ENCODE measurements at places on chromosomes 16 and 17.

- DNase-seq: no peak
Measured at GRCh38 chr17:28347261-28347891, 10.0 kb downstream of the POLDIP2 start.

DNA sequence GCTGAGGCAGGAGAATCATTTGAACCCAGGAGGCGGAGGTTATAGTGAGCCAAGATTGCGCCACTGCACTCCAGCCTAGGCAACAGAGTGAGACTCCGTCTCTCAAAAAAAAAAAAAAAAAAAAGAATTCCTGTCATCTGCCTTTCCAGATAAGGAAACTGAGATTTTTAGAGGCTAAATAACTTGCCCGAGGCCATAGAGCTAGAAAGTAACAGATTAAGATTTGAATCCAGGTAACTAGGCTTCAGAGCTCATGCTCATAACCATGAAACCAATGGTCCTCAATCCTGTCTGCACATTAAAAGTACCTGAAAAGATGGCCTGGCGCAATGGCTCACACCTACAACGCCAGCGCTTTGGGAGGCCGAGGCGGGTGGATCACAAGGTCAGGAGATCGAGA lies 9.5 kb downstream of the NCBP3 start:
- DNase-seq: no peak

DNA sequence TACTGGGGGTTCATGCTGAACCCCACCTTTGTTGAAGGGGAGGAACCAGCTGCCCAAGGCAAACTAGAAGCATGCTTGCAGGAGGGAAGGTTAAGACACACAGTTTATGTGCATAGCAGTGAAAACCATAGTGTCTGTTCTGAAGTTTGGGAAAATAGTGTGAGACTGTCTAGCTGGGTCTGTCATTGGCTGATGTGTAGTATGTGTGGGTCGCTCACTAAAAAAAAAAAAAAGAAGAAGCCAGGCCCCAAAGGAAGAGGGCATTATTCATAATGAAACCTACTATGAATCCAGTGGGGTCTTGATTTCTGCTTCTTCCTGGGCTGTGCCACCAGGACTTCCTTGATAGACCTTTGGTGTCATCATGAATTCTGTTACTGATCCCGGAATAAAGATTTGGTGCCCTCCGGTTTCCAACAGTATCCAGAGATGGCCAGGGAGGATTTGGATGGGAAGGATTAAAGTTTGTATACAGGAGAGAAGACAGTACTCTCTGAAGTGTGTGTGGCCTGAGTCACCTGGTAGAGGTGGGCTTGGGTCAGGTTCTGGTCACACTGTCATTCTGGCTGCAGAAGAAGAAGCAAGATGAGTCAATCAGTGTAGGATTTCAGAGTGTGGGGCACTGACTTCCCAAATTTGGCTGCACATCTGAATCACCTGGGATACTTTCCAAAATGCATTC lies 220.3 kb downstream of the PRKCA start:
- DNase-seq: no peak

DNA sequence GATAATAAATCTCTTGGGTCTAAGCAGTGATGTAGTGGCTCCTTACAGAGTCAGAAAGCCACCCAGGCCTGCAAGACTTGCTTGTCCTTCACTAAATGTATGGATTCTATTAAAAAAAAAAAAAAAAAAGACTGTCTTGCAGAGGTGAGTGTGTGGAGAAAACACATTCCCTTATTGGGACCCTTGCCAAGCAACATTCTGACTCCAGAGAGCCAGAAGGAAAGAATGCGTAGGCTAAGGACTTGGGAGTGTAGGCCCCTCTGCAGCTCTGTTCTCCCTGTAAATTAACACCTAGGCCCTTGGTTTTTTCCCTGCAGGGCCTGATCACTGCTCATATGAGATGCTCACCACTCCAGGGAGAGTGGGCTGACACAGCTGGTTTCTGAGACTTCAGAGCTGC lies 17.8 kb downstream of the SCPEP1 start:
- no peak for DNase-seq

DNA sequence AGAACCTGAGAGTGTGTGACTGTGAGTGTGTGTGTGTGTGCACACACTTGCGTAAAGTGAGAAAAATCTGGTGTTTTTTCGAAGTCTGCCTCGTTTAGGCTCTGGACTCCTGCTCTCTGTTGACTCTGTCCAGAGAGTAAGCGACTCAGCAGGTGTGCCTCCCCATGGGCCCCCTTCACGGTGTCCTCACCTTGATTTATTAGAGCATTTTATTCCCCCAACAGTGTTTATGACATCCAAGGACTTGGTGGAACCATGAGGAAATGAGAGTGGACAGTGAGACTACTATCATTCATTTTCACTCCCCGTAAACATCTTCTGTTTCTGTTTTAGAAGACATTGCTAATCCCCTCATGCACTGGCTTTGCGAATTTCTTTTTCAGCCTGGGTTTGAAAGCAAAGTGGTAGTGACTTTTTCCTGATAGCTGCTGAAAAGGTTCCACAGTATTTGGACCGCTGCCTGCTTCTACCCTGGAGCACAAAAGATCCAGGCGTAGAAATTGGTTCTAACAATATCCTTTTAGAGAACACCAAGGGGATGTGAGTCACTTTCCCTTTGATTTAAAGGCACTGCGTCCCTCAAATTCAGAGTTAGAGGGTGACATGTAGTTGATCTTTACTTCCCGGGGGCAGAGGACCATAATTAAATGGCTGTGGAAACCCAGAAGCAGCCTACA lies 218.2 kb downstream of the WWOX start:
- DNase-seq: no peak

DNA sequence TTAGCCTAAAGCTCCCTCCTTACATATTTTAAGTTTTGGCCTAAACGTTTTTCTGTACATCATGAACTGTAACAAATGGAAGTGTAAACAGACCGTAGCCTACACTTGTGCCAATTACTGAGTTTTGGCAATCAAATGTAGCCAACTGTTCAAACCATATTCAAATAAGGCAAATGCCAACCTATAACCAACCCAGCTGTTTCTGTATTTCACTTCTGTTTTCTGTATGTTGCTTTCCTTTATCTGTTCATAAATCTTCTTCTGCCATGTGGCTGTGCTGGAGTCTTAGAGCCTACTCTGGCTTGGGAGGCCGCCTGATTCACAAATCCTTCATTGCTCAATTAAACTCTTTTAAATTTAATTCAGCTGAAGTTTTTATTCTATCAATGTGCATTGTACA lies 6.9 kb upstream of the C16orf78 start:
- no peak for DNase-seq

DNA sequence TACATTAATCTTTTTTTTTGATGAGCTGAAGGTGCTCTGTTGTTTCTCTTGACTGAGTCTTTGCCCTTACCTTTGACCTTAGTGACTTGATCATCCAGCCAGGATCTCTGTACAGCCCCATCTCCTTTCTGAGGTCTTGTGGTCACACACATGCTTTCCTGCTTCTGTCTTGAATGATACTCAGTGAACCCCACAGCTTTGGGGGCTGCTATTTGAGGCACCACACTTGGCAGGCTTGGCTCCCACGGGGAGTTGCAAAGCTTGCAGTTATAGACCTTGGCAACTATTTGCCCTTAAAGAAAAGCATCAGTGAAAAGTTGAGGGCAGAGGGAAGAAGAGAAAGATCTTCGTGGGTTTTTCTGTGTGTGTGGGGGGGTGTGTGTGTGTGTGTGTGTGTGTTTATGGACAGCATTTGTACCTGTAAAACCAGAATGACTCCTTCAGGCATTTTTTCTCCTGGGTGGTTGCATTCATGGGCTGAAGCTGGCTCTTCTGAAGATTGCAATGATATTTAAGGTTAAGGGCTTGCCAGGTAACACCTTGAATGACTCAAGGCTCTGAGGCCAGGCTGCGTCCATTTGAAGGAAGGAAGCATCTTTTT lies 101.6 kb downstream of the MSI2 start:
- no peak for DNase-seq

DNA sequence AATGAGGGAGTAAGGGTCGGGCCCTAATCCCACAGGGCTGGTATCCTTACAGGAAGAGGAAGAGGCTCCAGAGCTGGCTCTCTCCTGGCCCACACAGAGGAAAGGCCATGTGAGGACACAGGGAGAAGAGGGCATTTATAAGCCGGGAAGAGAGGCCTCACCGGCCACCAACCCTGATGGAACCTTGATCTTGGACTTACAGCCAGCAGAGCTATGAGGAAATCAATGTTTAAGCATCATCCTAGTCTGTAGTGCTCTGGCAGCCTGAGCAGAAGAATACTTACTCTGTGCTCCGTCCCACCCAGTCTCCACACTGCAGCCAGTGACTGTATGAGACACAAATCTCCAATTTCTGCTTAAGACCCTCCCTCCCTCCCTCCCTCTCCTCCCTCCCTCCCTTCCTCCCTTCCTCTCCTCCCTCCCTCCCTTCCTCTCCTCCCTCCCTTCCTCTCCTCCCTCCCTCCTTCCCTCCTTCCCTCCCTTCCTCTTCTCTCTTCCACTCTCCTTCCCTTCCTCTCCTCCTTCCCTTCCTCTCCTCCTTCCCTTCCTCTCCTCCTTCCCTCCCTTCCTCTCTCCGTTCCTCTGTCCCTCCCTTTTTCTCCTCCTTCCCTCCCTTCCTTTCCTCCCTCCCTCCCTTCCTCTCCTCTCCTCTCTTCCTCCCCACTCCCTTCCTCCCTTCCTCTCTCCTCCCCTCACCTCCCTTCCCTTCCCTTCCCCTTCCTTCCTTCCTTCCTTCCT lies 8.9 kb upstream of the TMEM220 start:
- DNase-seq: no peak

DNA sequence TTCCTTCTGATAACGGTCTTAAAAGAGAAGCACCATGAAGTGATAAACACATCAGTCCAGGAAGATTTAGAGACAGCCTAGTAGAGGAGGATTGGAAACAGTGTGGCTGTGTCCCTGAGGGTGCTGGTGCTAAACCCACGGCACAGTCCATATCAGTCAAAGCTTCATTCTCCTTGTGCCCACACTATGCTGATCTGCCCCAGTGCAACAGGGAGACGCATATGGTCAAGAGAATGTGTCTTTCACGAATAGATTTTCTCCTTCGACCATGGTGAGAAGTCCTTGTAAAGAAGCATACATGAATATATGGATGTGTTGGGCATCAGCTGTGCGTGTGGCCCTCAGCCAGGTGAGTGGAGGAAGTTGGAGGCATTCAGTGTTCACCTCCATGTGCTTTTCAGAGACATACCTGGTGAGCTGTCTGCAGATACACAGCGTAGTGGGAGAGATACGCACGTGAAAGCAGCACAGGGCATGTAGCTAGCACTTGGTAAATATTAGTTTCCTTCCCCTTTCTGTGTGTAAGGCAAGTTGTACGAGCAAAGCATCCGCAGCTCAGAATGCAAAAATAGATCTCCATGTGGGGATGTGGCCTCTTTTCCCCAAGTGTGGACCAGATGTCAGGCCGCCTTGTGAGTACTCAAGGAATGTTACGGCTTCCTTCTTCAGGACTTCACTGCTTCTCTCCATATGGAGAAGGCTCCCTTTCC lies 29.4 kb downstream of the HLF start:
- no peak for DNase-seq
